ENCODE measurements at places on chromosomes 4 and X.

DNA sequence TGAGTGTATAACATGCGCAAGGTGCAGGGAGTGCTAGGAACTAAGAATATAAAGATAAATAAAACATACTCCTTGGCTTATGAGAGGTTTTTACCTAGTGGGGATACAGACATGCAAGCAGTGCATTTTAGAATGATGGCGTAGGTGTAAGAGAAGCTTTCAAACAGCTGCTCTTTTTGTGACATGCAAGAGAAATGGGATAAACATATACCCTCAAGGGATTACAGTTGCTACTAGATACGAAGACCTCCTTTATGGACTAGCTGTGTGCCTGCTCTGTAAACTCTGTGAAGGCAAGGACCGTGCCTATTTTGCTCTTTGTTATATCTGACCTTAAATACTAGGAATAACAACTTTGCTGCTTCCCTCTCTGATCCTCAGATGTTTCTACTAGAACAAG lies 39.0 kb upstream of the SLITRK4 start:
- no peak for DNase-seq

GRCh38 chrX:9765072-9765736 lies 443 bp downstream of the GPR143 start:
- no peak for DNase-seq

GRCh38 chr4:81685104-81685503 lies 213.4 kb upstream of the RASGEF1B start:
- DNase-seq, result no peak

- no peak for DNase-seq
Observed at GRCh38 chr4:145884775-145885174, 53.8 kb downstream of the ZNF827 start.

- DNase-seq, result no peak
Observed at GRCh38 chr4:6154875-6155274, 45.5 kb downstream of the JAKMIP1 start.

DNA sequence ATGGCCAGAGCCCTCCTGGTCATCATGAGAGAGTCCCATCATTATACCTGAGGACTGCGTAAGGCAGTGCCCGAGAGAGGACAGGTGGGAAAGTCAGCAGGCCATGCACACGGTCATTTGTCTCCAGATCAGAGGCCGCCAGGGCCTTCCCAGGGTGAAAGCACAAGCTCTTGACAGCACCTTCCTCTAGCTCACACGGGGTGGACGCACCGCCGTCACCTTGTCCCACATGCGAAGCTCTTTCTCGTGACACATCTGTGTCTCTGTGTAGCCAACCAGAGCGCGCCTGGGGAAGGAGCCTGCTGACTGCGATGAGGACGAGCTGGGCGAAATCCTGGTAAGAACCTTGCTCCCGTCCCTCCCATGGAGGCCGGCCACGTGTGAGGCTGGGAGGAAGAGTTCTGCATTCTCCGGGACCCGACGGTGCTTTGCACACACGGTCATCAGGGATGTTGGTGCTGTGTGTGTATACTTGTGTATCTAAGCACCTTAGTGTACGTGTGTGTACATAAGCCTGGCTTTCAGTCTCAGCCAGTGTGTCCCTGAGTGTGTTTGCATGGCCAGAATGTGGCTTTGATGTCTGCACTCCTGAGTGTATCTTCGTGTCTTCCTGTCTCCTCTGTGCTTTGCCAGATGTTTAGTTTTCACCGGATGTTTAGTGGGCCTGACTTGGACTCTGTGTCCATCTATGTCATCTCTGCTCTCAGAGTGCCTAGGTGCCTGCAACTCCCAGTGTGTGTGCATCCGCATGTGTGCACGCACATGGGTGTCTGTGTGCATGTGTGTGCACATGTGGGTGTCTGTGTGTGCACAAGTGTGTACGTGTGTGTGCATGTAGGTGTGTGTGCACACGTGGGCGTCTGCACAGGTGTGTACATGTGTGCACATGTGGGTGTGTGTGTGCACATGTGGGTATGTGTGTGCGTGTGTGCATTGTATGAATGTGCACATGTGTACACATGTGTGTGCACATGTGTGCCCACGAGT lies 15.1 kb downstream of the ATP5ME start:
- DNase-seq, result no peak

DNA sequence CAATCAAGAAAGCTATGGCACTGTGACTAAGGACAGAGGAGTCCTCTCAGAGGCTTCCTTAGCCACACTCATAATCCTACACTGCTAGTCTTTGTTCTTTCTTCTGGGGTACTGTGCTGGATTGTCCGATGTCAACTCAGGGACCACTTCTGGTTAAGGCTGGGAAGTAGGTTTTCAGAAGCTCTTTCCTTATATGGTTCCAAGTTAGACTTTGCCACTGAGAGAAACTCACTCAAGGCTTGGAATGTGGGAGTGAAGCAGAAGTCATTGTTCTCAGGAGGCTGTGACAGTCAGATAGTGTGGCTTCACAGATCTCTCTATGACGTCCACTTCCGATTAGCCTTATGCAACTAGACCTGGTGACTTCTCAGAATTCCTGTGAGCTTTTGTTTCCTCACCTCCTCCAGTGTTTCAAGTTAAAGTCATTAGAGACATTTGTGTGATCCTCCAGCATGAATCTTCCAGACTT lies 317.3 kb upstream of the F9 start:
- peak; percentile 71 for DNase-seq

DNA sequence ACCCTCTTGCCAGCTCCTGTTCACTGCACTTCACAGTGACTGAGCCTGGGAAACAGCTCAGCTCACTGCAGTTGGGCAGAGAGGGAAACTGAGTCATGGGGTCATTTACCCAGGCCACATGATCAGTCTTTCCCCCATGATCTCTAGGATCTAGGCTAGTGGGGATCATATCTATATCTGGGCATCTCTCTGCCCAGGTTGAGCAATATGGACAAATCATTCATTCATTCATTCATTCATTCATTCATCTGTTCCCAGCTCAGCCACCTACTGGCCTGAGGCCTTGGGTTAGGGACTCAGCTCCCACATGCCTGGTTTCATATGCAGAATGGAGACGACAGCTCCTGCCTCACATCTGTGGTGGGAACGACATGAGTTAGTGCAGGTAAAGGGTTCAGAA lies 45.3 kb upstream of the HMX1 start:
- DNase-seq, result no peak

DNA sequence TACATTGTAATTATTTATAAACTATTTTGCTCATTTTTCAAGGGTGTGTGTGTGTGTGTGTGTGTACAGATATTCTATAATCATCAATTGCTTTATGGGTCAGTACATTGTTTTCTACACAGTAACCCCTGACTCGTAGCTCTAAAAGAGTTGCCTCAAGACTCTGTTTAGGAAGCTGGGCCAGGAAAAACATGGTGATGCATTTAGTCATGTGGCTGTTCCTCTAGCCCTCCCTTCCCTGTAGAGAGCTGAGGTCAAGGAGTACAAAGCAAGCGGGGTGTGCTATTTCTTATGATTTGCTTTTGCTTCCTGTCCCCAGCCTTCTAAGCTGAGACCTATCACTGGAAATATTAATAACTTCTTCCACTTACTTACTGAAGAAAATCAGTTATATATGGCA lies 34.8 kb upstream of the SPANXD start:
- DNase-seq, result no peak
